ENCODE measurements at places on chromosomes 6 and 20. TPM values are rescaled to one million over a fixed set of nuclear protein-coding genes. Genes with fewer than 3 reads are reported as not detected.

DNA sequence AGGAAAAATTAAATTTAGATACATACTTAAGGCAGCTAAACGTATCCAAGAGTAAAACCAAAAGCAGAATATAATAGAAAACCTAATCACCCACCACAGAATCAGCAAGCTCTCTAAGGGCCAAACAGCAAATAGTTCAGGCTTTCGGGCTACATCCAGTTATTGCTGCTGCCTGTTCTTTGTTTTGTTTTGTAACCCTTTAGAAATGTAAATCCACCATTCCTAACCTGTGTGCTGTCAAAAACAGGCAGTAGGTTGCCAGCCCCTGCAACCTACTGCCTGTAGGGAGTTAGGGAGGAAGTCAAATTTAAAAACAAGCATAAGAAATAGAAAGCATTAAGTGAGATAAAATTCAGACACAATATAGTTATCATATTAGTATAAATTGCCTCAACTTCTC lies 225.9 kb downstream of the PTPRT start:
- DNase-seq, result no peak

- DNase-seq, result no peak
These were observed 16.7 kb upstream of the OSTM1 start for GRCh38 chr6:108091288-108091687.

DNA sequence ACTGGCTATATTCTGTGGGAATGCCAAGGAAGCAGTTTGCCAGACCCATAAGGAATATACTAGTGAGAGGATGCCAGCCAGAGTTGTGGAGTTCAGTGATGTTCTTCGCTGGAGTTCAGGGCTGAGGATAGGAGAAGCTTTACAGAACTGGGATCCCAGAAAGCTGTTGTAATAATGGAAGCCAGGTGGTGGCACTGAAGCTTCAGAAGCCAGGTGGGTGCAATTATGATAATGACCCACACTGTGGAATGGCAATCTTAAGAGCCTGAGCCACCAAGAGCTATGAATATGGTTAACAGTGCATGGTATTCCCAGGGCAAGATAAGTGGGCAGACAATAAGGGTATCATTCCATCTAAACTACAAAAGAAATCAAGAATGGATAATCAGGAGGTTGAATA lies 25.1 kb upstream of the ENPP1 start:
- DNase-seq, result no peak

- no peak for DNase-seq
These were observed 35.8 kb upstream of the PCMTD2 start for GRCh38 chr20:64219730-64220129.

DNA sequence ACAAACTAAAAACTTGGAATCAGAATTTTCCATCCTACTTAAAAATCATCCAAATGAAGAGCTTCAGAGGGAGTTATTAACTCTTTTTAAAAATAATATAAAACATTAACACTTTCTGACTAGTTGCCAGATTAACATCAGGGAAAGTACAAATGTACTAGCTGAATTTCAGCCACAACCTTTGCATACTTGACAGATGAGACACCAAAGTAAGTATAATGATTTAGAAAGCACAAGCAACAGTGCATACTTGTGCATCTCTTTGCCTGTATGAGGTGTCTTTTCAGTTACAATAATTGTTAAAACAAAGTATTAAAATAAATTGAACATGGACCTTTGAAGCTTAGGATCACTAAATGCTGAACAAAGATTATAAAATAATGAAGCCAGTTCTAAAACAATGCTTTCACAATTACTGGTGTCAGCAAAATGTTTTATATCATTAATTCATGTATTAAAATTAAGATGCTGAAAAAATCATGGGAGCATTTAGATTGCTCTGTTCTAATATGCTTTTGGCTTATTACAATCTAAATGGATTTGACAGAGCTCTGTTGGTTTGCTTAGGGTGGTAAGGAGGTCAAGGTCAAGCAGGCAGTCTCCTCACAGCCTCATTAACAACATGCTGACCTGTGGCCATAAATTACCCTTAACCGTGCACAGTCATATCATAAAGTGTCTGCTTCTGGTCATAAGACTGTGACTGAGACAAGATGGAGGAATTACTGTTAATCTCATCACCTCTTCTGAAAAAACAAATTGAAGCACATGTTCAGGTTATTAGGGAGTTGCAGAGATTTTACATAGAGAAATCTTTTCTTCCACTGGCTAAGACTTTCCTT lies 15.1 kb downstream of the RNF217 start:
- DNase-seq, result no peak

DNA sequence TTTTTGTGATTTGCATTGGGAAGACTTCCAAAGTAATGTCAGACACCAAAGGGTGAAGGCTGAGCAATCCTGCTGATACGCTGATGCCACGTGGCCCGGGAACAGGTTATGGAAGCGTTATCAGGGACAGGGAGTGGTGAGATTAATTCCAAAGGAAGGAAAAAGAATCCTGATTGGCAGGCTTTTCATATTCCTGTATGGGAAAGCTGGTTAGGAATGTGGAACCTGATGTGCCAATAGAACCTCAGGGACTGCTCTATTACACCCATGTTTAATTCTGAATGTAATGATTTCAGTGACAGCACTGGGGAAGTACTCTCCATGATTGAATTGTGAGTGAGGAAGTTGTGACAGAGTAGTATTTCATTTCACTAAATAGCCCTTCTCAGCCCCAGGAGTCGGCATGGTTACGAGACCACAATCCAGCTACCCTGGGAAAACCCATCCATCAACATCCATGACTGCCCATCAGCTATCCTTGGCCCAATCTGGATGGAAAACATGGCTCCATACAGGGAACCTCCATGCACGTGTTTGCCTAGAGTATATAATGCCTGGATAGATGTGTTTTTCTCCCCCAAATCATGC lies 49.4 kb downstream of the F13A1 start:
- DNase-seq, result no peak

DNA sequence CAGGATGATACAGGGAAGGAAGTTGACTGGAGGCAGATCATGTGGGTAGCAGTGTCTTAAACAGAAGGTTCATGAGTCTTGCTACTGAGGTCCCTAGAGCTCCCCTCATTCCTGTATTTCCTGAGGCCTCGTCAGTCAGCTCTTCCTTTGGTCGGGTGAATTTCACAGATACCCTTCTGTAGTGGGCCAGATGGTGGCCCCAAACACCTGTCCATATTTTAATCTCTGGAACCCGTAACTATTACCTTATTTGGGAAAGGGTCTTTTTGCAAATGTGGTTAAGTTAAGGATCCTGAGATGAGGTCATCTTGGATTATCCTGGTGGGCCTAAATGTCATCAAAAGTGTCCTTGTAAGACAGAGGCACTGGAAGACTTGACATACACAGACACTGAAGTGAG lies 9.6 kb downstream of the KCNS1 start:
- no peak for DNase-seq

DNA sequence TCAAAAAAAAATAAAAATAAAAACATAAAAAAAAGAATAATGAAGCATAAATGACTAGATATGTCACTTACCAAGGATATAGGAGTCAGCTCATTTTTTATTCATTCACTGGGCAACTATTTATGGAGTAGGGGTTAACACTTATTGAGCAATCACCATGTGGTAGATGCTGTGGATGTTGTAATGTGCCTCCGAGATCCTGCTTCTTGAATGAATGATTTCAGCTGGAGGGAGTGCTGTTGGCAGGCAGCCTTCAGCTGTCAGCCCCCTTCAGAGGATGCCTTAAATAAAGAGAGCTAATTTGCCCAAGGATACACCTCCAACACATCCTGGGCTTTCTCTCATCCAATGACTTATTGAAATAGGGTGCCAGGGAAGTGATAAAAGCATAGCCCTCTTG lies 229.5 kb upstream of the DTNBP1 start:
- no peak for DNase-seq

DNA sequence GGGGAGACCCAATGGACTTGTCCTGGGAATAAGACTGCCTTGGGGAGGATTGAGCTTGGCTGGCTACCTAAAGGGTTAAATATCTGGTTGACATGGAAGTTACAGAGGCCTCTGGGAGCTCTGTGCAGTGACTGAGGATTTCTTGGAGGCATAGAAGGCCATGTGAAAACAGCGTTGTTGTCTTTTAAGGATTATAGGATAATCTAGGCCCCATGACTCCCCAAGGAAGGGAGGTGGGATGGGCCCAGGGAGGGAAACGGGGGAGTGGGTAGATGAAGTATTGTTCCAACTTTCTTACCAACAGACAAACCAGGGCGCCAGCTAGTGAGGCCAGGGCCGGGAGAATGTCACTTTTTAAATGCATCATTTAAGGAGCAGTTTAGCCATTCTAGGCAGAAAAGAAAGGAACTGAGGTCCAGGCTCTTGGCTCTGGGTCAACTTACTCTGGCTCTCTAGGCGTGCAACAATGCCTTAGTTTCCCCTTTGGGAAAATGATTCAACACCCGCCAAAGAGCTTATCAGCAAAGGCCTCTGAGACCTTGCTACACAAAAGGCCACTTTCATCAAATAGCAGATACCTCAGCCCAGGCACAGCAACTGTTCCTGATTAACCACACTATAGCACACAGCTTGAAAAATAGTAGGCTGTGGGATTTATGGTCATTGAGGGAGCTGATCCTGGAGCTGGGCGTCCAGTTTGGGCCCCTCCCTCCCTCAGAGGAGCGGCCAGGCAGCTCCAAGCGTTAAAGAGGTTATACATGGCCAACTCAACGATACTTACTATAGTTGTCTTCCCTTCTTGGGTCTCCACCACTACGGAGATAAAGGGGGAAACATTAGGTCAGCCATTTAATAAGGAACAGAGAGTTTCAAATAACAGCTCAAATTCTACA lies 7.0 kb downstream of the MRPS18A start:
- no peak for DNase-seq

DNA sequence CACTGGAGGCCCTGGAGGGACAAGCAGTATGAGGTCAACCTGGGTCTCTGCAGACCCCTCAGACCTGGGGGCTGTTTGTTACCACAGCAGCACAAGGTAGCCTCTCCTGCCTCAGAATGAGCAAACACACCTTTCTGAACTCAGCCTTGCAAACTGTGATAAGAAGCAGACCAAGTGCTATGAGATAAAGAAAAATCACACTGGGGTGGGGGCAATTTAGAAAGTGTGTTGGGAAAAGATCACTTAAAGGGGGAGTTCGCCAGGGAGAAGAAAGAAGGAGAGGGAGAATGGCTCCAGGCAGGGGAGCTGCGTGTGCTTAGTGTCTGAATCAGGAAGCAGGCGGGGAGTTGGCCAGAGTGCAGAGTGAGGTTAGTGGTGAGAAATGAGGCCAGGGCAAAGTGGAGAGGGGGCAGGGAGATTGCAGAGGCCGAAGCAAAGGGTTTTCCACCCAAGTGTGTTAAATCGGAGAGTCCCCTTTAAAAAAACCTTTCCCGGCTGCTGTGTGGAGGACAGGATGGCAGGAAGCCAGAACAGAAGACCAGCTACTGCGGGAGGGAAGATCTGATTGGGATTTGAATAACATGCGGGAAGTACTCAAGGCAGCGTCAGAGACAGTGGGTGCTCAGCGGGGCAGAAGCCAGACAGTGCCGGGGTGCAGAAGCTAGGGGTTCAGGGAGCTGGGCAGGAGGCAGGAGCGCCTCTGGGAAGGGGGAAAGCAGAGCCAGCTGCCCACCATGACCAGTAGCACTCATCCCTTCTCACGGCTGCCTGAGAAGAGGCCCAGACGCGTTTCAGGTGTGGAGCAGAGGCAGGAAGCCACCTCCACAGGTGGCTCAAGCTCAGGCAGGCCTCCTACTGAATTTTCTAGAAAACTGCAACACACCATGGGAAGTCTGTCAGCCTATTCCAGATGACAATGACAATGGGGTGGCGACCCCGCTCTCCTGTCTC lies 9.0 kb downstream of the ADA start:
- peak; percentile 74 for DNase-seq

GRCh38 chr20:25859649-25860530 lies 163.2 kb upstream of the ZNF337 start:
- peak; percentile 84 for DNase-seq

DNA sequence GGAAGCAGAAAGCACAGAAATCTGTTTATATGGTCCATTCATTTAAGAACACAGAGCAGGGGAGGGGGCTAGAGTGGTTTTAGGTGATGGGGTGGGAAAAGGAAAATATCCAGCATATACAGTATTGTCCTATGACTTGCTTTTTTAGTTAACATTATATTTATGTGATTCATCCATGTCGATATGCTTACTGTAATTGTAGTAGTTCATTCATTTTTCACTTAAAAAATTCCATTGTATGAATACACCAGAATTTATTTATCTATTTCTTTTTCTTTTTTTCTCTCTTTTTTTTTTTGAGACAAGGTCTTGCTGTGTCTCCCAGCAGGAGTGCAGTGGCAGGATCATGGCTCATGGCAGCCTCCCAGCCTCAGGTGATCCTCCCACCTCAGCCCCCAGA lies 9.6 kb upstream of the PRIM2 start:
- no peak for DNase-seq

- DNase-seq, result peak; percentile 77
These were observed 113.5 kb upstream of the PHACTR1 start for GRCh38 chr6:12602951-12603672.

DNA sequence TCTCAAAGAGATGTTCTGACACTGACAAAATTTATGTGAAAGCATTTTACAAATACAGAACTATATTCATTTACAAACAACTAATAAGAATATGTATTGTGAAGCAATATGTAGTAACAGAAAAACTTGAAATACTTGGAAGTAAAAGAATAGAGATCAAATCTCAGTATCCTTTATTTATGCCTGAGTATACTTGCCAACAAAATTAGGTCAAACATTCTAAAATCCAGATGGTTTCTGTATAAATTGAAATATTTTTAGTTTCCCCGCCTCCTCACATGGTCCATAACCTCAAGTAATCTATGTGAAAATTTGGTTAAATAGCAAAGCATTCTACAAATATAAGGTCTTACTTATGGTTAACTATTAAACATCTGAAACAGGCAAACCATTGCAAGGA lies 545.4 kb downstream of the EYS start:
- peak; percentile 22 for DNase-seq

- DNase-seq, result no peak
These were observed 648.5 kb downstream of the RNF144B start for GRCh38 chr6:19035461-19036195.

DNA sequence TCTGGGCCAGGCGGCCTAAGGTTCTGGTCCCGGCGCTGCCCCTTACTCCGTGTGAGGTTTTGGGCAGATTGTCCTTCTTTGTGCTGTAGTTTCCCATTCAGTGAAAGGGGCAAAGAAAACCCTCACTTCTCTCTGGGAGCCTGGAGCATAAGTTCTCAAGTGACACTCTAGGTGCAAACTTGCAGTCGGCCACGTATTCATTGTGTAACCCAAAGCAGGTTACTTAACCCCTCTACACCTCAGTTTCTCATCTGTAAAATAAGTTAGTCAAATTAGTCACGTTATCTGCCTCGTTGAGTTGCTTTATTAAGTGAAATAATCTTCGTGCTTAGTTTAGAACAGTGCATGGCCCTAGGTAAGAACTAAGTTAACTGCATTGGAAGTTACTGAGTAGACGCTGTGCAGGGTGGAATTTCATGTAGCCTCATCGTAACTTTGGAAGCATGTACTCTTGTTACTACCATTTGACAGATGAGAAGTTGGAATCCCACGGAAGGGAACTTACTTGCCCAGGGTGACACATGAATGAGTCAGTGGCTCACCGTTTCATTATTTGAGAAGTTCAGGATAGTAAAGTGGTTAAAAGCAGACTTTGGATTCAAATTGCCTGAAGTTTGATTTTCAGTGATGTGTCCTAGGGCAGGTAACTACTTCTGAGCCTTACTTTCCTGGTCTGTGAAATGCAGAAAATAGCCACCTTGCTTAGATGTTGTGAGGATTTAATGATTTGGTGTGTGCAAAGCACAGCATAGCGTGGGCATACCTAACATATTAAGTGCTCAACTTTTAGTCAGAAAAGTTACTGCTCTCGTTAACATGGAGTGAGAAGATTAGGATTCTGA lies 556 bp upstream of the MROH8 start:
- no peak for DNase-seq

Gene BEND3
- 8.0 TPM for total RNA-seq

Gene KHDC1L
- not detected for total RNA-seq

Gene LPA
- total RNA-seq, result not detected

Gene GJA10
- total RNA-seq, result not detected

Gene NOX3
- not detected for total RNA-seq

Gene BMP7
- total RNA-seq, result 1.8 TPM

Gene CUL9
- total RNA-seq, result 27.0 TPM
